ENCODE measurements at places on chromosomes 5 and 9.

DNA sequence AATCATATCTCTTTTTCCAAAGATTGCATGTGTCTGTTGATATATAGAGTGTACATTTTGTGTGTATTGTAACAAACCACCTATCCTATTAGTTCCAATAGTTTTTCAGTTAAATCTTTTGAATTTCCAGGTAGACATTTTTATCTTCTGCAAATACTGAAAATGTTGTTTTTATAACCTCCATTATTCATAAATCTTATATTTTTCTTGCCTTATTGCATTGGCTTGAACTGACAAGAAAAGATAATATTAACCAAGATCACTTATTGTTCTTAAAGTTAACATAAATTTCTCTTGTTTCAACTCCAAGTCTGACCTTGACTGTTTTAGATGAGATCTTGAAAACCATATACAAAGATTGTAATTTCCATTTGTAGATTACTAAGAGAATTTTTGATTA is 251.6 kb downstream of the IRX2 start:
- DNase-seq = no peak

- DNase-seq = no peak
Measured at GRCh38 chr5:45642370-45642769, 53.8 kb downstream of the HCN1 start.

- no peak for DNase-seq
Measured at GRCh38 chr9:4603830-4604229, 58.3 kb upstream of the PLPP6 start.

- DNase-seq = no peak
Measured at GRCh38 chr9:120729791-120730241, 15.5 kb upstream of the MEGF9 start.

- DNase-seq = no peak
Measured at GRCh38 chr9:87108661-87109060, 161.4 kb upstream of the GAS1 start.

GRCh38 chr9:70120834-70121510 is 77.3 kb downstream of the MAMDC2 start:
- no peak for DNase-seq

DNA sequence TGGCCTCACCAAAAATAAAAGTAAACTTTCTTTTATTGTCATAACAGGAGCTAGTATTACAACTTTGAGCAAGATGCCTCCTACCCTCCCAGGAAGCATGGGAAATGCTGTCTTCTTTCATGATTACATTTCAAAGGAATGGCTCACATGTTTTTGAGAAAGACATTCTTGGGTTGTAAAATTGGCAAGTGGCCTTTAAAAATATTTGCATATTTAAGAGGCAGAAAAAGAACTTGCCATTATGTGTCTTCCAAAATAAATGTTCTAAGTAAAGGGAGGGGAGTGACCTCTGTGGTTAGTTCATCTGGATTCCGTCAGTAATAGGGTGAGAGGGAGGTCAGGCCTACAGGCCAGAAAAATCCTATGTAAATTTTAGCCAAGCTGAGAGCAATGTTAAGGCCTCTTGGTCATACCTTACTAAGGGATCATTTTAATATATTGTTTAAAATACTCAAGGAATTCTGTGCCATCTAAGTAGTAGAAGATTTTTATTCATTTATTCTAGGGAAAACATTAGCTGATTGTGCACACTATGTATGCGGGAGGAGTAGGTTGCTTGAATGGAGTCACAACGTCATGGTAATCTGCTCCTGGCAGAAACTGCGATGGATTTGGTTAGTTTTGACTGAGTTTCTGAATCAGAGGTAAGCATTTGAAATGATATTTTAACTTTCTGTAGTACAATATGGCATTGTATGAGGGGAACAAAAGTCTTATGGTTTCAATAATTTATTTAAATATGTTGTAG is 1485.7 kb upstream of the CDH9 start:
- no peak for DNase-seq

- DNase-seq = no peak
Measured at GRCh38 chr9:116115761-116116353, 37.7 kb upstream of the PAPPA start.

DNA sequence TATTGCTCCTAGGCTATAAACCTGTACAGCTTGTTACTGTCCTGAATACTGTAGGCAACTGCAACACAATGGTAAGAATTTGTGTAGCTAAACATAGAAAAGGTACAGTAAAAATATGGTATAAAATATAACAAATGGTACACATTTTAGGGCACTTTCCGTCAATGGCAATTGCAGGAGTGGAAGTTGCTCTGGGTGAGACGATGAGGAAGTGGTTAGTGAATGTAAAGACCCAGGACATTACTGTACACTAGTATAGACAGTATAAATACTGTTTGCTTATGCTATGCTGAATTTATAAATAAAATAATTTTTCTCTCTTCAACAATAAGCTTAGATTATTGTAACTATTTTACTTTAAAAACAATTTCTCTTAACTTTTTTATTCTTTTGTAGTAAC is 15.6 kb upstream of the ADRB2 start:
- DNase-seq = no peak

DNA sequence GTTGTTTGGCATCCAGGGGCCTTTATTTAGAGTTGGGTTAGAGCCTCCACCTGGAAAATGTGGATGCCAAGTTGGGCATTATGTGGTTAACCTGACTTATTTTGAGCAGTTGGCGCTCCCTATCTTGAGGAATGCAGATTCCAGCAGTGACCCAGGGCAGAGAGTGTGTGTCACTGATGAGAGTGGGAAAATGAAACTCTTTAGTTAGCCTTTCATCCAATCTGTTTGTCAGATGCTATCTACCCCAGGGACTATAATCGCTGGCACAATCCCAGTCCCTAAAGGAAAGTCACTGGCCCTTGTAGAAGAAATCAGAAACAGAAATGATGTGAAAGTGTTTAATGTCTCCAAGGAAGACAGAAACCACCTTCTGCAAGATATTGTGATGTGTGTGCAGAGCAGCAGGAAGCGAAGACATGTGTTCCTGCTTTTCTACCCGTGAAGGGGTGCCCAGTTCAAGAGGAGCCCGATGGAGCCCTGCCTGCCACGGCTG is 10.2 kb upstream of the STING1 start:
- no peak for DNase-seq

GRCh38 chr9:115604831-115605483 is 487.0 kb upstream of the TNC start:
- no peak for DNase-seq

- DNase-seq = no peak
Measured at GRCh38 chr9:3569529-3569928, 43.7 kb upstream of the RFX3 start.

GRCh38 chr9:134555094-134555650 is 86.4 kb upstream of the COL5A1 start:
- DNase-seq = no peak

- no peak for DNase-seq
Measured at GRCh38 chr5:136141561-136141960, 8.9 kb downstream of the SMAD5 start.

DNA sequence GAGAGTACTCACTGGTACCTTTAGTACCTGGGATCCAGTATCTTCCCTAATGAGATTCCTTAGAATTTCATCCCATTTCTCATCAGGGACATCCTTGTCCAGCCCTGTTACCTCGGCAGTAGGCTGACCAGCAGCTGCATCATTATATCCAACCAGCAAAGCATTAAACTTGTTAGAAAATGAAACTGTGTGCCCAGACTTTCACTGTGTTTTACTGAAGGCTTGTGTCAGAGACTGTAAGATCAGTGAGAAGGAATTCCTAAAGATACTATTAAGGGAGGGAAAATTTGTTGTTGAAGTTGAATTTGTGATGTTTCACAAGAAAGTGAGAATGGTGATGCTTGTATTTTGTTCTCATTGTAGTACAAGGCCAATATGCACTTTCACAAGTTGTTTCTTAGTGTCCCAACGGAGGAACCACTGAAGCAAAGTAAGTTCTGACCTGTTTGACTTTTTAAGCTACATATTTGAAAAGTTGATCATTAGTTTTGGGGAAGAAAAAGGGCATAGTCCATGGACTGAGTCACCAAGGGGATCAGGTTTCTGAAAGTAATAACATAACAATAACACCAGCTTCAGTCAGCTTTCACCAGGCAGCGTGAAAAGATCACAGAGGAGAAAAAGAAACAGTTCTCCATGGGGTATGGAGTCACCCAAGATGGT is 48.8 kb downstream of the GRAMD2B start:
- DNase-seq = no peak

DNA sequence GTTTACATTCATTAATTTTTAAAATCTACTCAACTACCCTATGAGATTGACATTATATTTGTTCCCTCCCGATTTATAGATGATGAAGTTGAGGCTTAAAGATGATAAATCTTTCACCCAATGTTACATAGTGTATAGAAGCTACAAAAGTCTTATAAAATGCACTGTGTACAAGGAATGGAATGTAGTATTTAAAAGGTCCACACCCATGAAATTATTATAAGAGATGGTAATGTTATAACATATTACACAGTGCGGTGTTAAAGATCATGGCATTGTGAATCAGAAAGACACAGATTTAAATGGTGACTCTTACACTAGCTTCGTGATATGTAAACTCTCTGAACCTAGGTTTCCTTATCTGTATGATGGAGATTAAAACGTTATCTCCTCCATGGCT is 141.6 kb upstream of the CHD1 start:
- no peak for DNase-seq

DNA sequence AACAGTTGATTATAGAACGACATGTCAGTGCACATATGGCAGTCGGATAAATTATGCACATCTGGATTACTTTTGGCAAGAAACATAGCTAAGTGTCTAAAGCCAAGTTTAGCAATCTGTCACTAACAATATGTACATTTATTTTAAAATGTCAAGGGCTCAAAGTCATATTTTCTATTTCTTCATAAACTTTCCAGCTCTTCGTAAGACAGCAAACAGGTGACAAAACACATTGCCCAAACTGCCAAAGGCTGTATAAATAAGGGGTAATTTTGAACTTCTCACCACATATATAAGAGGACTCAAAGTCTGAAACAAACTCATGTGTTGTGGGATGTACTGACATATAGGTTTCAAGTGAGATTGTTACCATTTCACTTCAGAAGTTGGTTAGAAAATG is 237.2 kb downstream of the ARL15 start:
- no peak for DNase-seq

DNA sequence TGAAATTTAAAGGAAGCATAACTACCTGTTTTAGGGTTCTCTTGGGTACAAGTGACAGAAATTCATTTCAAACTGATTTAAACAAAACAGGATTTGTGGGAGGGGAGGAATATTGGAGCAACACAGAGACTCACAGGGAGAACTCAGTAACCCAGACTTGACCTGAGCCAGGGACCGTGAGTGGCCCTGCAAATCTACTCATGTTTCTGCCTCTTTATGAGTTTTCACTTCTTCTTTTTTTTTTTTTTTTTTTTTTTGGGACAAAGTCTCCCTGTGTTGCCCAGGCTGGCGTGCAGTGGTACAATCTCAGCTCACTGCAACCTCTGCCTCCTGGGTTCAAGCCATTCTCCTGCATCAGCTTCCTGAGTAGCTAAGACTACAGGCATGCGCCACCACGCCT is 405.6 kb upstream of the ZNF608 start:
- no peak for DNase-seq

DNA sequence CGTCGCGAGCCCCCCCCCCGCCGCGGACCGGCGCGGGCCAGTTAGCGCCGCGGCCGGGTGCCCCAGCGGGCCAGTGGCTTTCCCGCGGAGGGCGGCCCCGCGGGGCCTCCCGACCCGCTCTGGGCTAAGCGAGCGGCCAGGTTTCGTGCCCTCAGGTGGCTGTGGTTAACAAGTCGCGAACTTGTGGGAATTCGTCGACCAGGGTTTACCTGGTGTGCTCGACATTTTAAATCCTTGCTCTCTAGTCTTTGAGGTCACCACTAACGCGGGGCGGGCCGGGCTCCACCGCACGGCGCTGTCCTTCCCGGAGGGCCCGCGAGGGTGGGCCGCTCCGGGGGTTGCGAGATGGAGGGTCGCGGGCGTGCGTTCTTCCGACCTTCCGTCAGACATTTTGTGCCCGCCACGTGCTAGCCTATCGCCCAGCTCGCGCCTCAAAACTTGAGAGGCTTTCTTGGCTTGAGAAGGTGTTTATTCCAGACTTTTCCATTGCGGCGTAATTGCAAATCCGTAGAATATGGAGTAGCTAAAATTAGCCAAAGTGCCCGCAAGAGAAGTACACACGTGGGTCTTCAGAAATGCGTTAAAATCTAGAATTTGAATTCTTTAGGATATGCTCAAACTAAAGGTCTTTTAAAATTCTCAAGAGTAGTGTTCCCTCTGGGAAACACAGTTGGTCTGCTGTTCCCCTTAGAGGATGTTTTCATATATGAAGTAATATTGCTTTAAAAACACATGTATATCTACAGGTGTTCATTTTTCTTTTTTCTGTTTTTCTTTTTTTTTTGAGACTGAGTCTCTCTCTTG is 2.1 kb downstream of the ANP32B start:
- no peak for DNase-seq

GRCh38 chr5:170221327-170221741 is 11.5 kb upstream of the C5orf58 start:
- no peak for DNase-seq

GRCh38 chr5:132389585-132390286 is 20.2 kb downstream of the SLC22A5 start:
- no peak for DNase-seq

- DNase-seq = no peak
Measured at GRCh38 chr9:110605565-110605964, 26.0 kb upstream of the SVEP1 start.

DNA sequence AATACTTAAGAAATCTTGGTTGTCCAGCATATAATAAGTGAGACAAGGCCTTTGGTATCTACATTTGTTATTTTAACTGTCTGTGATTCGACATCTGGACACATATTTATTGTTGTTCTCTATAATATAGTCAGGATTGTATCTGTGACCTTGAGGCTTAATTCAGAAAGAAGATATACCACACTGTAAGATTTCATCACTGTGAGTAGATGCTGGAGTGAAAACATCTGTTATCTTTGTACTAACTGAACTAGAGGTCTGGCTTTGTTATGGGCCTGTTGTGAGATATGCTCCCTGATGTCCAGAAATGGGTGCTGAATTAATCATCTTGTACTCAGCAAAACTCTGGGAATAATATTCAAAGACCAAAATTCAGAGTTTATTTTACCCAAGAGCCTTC is 148.5 kb downstream of the ISOC1 start:
- no peak for DNase-seq

DNA sequence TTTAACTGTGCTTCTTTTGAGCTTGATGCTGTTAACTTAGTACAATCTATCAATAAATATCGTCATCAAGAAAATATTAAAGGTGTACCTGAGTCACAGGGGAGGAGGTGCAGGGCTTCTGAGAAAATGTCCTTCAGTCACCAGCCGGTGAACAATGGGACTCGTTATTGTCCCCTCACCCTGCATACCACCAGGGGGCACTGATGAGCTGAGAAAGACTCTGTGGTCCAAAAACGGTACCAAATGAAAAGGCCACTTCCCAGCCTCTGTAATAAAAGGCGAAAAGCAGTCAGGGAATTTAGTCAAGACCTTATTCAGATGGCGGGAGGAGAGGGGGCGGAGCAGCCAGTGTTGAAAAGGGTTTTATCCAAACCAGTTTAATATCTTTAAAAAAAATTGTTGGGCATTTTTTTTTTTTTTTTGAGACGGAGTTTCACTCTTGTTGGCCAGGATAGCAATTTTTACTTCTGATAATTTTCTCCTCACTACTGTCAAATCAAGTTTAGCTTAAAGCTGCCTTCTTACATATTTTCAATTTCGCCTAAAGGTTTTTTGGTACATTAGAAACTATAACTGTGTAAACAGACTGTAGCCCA is 271.9 kb upstream of the ADAMTS16 start:
- DNase-seq = no peak

- no peak for DNase-seq
Measured at GRCh38 chr5:67941614-67942401, 273.7 kb upstream of the PIK3R1 start.

All from activated T-cell treated with anti-CD3 and anti-CD28 coated beads, Interleukin-2, amount 50 U/mL, for 1 hour (primary cell).